ENCODE measurements at places on chromosomes 3 and 15. TPM values are rescaled to one million over a fixed set of nuclear protein-coding genes. Genes with fewer than 3 reads are reported as not detected.

DNA sequence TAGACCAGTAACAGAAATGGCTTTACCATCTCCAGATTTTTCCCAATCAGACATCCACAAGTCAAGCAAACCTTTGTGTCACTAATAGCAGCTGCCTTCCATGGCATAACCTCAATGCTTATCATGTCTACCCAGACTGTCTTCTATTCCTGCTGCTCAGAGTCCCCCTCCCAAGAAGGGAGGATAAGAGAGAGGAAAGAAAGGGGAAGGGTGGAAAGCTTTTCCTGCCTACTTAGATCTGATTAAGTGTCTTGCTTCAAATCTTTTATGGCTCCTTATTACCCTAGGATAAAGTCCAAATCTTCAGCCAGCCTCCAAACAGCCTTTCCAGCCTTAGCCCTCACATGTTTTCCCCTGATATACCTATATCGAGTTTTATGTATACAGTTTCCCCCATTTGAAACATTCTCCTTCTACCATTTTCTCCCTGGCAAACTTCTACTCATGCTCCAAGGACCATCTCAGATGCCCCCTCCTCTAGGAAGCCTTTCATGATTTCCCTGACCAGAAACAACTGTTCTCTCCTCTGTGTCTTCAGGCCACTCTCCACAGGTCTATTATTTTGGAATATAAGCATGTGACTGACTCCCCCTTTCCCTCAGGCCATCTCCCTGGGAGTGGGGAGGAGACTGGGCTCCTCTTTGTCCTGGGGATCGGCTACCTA is 7.9 kb upstream of the SSUH2 start:
- no peak for DNase-seq

DNA sequence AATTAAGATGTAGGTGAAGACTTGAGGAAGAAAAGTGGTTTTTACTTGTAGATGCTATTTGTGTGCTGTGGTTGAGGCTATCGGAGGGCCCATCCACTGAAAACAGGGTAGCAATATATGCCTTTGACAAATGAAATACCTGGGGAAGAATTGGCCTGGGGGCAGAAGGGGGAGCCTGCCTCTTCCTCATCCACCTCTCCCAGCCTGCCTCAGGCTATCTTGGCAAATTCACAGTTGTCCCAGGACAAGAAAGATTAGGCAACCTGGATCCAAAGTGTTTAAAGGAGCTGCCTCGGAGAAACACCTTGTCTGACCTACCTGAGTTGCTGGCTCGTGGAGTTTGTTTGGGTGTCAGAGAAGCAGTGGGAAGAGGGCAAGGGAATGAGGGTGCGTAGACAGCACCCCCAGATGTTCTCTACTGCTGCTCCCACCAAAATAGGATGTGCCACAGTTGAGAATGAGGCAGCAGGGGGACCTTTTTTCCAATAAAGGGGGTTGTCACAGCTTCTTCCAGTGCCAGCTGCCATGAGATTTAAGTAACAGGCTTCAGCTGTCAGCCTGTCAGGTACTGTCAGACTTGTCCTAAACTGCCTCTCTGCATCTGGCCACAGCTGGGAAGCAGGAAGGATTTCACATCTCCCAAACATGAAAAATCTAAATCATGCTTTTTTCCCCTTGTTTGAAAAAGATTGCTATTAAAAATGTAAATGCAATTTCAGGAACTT is 9.2 kb downstream of the PLEKHO2 start:
- DNase-seq: no peak

- DNase-seq: no peak
Observed at GRCh38 chr3:25831578-25831977, 41.7 kb downstream of the OXSM start.

The CCR2 gene
- not detected for total RNA-seq

The LSAMP gene
- total RNA-seq: 3.3 TPM

Measured in osteoblast (primary cell).